ENCODE measurements at places on chromosomes 1 and 21.

GRCh38 chr1:225442123-225442505 is 14.3 kb upstream of the LBR start:
- DNase-seq = no peak

DNA sequence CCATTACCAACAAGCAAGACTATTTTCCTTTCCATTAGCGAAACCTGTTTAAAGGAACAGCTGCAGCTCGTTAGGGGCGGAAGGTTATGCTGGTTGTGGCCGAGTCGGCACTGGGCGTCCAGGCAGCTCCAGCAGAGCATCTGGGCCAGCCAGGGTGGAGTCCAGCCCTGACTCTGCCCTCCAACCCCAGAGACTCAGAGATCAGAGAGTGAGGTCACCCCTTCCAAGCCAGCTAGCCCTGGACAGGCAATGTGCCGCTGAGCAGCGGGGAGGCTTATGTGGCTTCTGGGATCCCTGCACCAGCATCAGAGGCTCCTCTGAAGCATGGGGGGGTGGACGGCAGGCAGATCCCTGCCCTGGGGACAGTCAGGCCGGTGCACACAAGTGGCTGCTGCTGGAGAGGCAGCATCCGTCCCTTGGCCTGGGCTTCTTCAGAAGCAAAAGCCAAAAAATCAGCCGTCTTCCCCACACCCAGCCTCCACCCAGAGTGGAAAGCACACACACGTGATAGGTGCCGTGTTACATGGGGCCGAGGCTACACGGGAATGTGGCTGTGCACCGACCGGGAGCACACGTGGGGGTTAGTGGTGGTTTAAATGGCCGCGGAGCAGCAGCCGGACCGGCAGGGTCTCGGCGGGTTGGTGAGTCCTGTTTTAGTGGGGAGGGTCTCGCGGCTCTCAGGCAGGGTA is 30.1 kb downstream of the SLC66A1 start:
- DNase-seq = no peak

DNA sequence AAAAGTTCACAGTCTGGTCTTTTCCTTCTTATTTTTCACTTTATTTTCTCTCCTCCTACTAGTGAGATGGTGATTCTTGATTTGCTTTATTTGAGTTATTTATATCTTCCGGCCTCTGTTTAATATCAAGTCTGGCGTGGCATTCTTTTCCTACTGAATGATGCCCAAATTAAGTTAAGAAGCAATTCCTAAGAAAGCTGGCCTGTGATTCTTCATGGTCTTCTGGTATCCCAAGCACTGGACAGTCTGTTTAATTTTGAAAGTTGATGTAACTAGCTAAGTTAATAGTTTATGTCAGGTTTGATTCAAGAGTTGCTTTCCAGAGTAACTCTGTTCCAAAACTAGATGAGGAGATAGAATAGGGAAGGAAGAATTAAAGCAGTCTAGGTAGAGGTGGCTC is 9.2 kb upstream of the ENAH start:
- no peak for DNase-seq

DNA sequence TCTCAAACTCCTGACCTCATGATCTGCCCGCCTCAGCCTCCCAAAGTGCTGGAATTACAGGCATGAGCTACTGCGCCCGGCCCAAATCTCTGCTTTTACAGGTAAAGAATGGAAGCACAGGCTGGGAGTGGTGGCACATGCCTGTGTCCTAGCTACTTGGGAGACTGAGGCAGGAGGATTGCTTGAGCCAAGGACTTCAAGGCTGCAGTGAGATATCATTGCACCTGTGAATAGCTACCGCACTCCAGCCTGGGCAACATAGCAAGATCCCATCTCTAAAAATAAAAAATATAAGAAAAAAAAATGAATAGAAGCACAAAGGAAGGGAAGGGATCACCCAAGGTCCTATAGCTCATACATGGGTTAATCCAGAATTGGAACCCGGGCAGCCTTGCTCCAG is 15.0 kb downstream of the ALPL start:
- no peak for DNase-seq

DNA sequence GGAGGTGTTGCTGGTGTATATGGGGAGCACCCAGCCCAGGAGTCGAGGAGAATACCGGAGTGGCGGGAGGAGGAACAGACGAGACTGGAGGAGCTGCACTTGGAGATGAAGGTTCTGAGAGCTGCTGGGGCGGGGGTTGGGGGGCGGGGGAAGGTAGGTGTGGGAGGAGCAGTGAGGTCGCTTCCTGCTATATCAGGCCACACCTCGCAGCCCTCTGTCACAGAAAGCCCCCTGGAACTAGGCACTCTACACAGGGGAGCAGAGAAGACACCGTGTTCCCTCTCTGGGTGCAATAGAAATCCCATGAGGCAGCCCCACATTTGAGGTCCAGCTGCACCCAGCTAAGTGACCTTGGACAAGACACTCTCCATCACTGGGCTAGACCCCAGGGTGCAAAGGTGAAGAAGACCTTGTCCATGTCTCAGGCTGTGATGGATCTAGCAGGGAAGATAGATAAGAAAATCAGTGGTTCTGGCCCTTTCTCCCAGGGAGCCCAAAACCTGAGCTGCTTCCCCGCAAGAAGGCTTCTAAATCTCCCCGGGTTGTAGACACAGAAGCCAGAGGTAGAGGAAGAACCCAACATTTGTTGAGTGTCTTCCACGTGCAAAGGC is 155.8 kb upstream of the EDN2 start:
- no peak for DNase-seq

GRCh38 chr1:41174170-41174569 is 67.9 kb downstream of the SCMH1 start:
- no peak for DNase-seq

GRCh38 chr21:45382697-45382997 is 22.3 kb upstream of the COL18A1 start:
- DNase-seq = no peak

GRCh38 chr1:78004719-78005447 is at the start of gene DNAJB4:
DNAJB4 (plus strand) TSS chr1:78004939; CDS start chr1:78005111, 172 bp downstream.
- DNase-seq = peak; percentile 98

DNA sequence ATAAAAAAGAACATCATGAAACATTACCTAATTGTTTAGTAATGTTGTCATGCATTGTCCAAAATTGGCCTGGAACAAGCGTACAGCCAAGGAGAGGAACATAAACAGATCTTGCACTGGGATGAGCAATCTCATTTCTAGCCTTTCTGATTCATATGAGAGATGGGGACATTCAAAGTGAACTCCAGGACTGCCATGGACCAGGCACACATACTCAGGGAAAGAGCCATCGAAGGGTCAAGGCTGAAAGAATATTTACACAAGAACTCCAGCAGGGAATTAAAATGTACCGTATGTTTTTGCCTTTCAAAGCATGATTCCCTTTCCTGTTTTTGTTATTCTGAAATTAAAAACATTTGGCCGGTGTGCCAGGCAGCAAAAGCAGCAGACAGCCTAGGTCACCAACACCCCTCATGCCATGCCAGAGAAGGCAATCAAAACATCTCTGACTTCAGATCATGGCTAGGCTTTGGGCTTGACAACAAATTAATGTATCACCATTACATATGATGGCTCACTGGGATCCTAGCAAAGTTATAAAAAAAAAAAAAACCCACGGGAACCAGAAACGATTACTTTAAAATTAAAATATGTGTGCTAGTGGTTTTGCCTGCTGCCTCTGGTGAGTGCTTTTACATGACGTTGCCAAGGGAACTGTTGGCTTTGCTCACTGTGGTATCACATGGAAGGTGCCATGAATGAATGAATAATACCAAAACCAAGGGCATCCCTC is 159.8 kb downstream of the TGFBR3 start:
- DNase-seq = peak; percentile 80

GRCh38 chr1:8047686-8048445 is 21.8 kb upstream of the ERRFI1 start:
- DNase-seq = peak; percentile 94

DNA sequence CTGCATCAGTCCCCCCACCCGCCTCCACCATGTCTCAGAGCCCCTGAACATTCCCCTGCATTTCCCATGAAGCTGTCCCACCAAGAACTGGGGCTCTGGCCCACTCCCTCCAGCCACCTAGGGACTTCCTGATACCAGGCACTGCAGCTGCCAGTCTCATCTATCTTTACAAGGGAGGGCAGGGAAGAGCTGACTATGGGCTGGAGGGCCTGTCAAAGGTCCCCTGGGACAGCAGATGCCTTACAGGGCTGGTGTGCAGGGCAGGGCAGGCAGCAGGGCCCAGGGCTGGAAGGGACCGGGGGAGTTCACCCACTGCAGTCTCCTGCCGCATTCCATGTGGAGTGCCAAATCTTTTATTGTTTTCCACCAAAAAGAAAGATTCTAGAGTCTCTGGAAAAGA is 17.6 kb downstream of the SHISA4 start:
- no peak for DNase-seq

DNA sequence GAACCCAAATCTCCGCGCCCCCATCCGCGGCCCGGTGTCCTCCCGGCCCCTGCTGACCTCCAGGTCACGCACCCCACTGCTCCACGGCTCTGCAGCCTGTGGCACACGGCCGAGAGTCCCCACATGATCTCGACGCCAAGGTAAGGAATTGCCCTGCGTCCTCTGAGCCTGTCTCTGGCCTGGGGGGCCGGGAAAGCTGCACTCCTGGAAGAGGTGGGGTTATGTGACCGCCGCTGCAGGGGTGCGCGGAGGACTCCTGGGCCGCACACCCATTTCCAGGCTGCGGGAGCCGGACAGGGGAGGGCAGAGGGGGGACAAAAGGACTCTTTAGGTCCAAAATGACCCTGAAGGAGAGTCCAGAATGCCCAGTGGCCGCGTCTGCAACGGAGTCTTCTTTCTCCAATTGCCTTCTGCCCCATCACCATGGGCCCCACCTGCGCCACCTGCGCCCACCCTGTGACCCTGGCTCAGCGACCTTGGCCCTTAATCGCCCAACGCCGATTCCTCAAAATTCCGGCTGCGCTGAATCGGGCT is 997 bp upstream of the SIM2 start:
- DNase-seq = no peak

DNA sequence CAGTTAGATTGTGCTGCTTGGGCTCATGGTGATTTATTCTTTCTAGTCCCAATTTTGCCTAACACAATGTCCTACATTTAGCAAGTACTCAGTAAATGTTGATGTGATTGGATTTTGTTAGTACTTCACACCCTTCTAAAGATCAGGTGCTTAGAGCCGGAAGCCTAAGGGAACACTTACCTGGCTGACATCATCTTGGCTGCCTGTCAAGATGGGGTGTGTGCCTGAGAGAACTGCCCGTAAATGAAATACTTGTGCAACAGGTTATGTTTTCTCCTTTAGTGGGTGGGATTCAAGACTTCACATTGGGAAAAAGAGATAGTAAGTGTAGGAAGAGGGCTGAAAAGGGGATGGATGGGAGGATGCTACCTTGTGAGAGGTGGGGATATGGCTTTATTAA is 75.5 kb upstream of the MACF1 start:
- no peak for DNase-seq

DNA sequence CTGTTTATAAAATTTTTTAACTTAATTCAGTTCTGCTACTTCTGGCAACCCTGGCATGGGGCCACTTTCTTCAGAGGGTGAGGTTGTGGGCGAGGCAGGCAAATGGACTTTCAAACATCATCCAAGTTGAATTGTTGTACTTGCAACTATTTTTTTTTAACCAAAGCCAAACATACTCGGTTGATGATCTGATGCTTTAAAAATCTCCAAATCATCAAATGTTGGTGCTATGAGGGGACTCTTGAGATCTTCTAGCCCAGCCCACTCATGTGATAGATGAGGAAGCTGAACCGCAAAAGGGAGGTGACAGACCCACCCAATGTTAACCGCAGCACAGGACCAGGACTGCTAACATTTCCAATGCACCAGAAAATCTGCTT is 6.7 kb downstream of the SLC1A7 start:
- peak; percentile 82 for DNase-seq

GRCh38 chr1:34087986-34088385 is 77.0 kb downstream of the CSMD2 start:
- DNase-seq = no peak

DNA sequence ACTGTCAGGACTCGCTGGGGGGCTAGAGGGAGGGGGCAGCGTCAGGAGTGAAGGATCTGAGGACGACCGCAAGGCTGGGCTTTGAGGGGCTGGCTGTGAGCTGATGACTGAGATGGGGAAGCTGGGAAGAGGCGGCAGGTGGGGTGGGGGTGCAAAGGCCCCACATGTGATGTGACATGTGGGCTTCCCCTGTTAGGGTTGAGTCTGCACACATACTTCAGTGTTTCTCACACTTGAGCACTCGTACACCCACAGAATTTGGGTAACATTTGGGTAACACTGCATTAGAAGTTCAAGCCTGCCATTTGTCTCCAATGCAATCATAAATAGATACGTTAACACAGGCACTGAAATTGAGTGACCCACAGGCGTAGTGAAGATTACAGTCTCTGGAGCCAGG is 16.2 kb downstream of the COL16A1 start:
- DNase-seq = no peak

GRCh38 chr1:25120281-25120680 is 112.0 kb downstream of the SYF2 start:
- DNase-seq = no peak

DNA sequence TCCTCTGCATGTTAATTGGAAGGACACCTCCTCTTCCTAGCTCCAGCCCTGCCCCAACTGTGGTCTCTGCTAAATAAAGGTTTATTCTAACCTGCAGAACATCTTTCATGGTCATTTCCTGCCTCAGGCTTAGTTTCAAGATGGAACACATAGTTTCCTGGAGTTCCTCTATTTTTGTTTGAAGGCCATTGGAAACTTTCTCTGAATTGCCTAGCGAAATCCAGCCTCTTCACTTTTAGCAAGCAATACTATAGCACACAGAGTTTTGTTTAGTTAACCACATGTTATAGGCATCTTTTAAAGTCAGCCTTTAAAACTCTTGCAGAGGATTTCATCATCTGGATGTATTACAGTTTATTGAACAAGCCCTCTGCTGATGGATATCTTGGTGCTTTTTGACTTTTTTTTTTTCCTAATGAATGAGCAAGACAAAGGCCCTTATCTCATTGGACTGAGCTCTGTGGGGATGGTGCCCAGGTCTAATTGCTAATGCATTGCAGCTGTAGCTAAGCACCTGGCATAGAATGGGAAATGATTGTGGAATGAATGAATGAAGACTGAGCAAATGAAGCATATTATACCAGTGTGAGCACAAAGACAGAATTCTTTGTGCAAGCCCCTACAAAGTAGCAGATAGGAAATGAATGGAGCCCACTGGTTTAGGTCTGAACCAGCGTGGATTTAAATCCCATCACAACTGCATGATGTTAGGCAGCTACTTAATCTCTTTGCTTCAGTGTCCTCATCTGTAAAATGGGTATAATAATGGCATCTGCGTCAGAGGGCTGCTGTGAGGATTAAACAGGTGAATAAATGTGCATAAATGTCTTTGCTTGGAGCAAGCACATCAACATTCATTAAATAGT is 641 bp upstream of the CFAP107 start:
- peak; percentile 62 for DNase-seq

GRCh38 chr21:46617267-46618051 is 12.6 kb upstream of the S100B start:
- DNase-seq = peak; percentile 43

DNA sequence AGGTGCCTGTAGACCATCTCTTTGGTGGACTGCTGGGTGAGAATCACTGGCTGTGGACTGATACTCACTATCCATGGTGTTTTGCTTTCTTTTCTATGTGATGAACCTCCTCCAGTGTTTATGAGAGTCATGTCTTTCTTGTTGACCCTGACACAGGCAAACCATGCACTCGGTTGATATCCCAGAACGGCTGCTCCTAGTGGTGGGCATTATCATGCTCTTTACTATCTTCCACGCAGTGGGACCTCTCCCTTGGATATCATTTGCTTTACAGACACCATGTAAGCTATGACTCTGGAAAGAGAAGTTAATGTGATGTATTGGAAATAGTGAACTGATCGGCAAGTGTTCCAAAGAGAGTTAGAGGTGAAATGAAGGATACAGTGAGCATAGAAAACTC is 1455.6 kb downstream of the BRINP3 start:
- no peak for DNase-seq
